ENCODE measurements at places on chromosomes 3 and 15.

DNA sequence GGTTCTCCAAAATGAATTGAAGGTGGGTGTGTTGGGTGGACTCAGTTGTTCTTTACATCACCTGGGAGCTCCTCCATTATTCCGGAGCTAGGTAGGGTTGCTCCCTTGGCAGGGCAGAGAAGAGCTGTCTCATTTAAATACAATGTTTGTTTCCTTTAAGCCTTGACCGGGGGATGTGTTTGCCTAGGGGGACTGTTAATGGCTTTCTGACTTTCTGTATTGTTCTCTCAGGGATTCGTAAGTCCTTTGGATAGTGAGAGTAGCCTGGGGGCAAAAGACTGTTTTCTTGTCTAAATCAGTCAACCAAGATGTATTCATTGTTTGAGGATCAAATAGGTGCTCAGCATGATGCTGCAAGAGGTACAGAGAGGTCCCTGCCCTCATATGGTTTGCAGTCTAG is 71.1 kb downstream of the CDAN1 start:
- no peak for DNase-seq

GRCh38 chr3:180680097-180680430 is 775 bp upstream of the CCDC39 start:
- DNase-seq = no peak

DNA sequence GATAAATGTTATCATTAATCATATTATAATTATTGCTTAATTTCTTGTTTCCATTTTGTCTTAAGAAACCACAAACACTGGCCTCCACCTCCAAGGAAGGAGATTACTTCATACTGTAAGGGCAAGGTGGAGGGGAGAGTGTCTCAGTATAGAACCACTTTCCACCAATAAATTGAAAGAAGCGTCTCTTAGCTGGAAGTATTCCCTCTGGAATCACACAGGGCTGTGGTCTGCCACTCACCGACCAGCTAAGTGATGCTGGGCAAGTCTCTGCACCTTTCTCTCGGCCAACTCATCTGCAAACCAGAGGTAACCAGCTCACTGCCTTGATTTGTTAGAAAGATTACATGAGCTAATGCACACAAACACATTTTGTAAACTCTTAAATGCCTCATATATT is 63.1 kb downstream of the EIF4E3 start:
- DNase-seq = no peak

- no peak for DNase-seq
Observed at GRCh38 chr15:34011481-34011880, 27.5 kb downstream of the AVEN start.

DNA sequence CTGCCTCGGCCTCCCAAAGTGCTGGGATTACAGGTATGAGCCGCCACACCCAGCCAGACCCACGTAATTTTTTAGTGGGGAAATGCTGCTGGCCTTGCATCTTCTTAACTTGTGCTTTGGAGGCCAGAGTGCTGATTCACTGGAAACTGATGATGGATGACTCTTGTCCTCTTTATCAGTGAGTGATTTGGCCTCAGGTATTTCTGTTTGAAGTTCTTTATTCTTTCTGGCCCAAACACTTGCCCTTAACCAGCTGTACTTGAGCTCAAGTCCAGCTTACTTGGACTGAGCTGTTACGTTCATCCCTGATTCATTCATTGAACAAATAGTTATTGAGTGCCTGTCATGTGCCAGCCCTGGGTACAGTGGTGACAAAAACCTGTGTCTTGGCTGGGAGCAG is 4.2 kb downstream of the PTPN23 start:
- DNase-seq = no peak

- no peak for DNase-seq
Observed at GRCh38 chr15:77525400-77525811, 104.7 kb downstream of the HMG20A start.

- peak; percentile 13 for DNase-seq
Observed at GRCh38 chr3:4687167-4687566, 194.0 kb downstream of the ITPR1 start.

- no peak for DNase-seq
Observed at GRCh38 chr15:35054380-35054779, 30.7 kb downstream of the NANOGP8 start.

GRCh38 chr15:57994221-57995049 is 71.1 kb downstream of the ALDH1A2 start:
- no peak for DNase-seq

GRCh38 chr3:182485301-182485700 is 308.0 kb upstream of the ATP11B start:
- DNase-seq = peak; percentile 69

GRCh38 chr3:124256599-124256998 is 264.7 kb upstream of the ROPN1 start:
- DNase-seq = no peak

- peak; percentile 20 for DNase-seq
Observed at GRCh38 chr3:47661121-47661752, 82.6 kb upstream of the CSPG5 start.

- DNase-seq = no peak
Observed at GRCh38 chr3:183265157-183265642, 12.1 kb downstream of the B3GNT5 start.

DNA sequence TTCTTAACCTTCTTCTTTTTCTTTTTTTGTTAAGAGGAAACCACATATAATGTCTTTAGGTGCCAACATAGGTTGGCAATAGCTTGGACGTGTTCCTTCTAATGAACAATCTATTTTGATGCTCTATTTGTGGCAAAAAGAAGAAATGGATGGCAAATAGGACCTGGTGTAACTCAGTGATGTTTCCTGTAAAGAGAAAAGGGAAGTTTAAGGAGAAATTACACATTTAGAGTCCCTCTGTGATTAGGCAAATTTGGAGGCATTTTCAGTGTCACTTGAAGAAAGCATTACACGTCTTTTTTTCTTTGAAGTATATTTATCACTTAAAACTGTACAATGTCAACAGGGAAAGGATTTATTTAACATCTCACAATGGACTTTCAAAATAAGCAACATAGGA is 327.1 kb downstream of the ZIC1 start:
- DNase-seq = no peak

DNA sequence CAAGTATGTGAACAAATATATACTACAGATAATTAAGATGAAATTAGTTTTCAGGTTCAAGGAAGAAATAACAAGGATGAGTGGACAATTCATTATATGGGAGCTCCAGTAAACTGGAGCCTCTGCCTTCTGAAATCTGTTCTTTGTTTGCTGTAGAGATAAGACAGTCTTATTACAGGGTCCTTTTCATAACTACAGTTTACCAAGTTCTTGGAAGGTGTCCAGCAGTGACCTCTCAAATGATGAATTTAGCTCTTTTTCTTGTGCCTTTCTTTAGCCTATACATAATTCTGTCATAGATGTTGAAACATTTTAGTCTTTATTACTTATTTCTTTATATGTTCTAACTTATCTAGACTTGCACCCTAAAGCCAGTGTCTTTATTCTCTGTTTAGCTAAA is 89.7 kb upstream of the GBE1 start:
- peak; percentile 78 for DNase-seq

GRCh38 chr15:32872621-32873283 is 154.9 kb downstream of the GREM1 start:
- DNase-seq = no peak

- no peak for DNase-seq
Observed at GRCh38 chr15:74795966-74796625, 14.2 kb downstream of the CSK start.

- DNase-seq = no peak
Observed at GRCh38 chr3:112782491-112782890, 64.2 kb downstream of the CD200R1L start.

- DNase-seq = no peak
Observed at GRCh38 chr3:73622091-73622805, 2.5 kb downstream of the PDZRN3 start.

Data from COLO829 (cell line).